ENCODE measurements at places on chromosomes 1 and 21.

DNA sequence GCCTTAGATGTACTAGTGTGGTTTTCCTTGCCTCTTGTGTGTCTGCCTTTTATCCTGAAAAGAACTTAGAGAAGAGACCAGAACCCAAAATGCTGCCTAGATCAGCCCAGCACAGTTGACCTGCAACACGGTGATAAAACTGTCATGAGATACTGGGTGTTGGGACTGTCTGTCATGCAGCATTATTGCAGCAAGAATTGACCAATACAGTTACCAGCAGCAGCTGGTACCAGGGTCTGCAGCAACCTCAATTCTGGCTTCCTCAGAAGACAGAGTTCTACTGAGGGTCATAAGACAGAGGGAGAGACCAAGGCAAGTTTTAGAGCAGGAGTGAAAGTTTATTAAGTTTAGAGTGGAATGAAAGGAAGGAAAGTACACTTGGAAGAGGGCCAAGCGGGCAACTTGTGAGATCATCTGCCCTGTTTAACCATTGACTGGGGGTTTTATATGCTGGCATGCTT, 182.0 kb downstream of the DYRK1A start:
- DNase-seq, result no peak

DNA sequence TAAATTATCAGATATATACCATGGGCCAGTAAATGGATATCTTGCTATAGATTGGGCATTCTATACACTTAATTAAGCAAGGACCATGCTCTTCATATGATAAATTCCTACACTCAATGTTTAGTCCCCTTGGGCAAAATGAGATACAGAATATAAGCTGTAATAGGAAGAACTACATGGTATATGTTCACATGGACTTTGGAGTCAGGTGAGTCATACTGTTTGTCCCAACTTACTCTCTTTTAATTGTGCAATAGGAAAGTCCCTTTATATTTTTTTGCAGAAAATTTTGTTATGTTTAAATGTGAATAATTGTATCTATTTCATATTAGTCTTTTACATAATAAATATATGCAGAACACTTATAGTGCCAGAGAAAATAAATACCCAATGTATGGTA, 820.2 kb upstream of the ADAMTS5 start:
- DNase-seq, result no peak

GRCh38 chr1:201085902-201086735, 26.1 kb downstream of the CACNA1S start:
- DNase-seq, result no peak

DNA sequence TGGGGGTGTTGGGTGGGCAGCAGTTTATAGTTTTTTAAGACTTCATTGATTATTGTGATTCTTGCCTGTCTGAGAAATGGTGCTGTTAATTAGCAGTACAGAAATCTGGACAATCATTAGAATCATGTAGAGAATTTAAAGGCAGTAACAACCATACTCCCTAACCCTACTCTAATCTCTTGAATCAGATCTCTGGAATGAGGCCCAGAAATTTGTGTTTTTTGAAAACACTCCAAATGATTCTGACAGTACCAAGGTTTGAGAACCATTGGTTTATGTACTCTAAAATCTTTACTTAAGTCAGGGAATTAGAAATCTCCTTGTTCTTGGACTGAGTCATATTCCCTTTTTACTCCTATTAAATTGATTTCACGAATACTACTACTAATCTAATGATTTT, 24.0 kb downstream of the FNBP1L start:
- peak; percentile 43 for DNase-seq

GRCh38 chr1:235883261-235883927, 16.7 kb upstream of the LYST start:
- DNase-seq, result peak; percentile 46

GRCh38 chr1:17059391-17060305, 5.8 kb upstream of the SDHB start:
- DNase-seq, result peak; percentile 37

DNA sequence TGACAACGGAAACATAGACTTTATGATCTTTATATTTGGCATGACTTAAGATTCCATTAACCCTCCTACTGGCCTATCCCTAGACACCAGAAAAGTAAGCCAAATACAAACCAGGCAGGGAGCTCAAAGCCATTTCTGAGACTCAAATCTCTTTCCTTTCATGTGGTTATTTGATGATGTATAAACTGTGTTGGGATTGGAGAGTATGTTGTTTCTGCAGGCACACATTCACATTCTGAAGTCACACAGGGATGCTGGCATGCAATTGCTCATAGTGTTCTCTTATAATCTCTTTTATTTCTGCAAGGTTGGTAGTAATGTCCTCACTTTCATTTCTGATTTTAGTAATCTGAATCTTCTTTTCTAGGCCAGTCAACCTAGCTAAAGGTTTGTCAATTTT, 5.8 kb downstream of the ZMYND12 start:
- no peak for DNase-seq

GRCh38 chr1:60103186-60103585, 29.6 kb upstream of the C1orf87 start:
- no peak for DNase-seq

GRCh38 chr1:9153152-9153551, 24.2 kb upstream of the GPR157 start:
- no peak for DNase-seq

- peak; percentile 49 for DNase-seq
Observed at GRCh38 chr1:46197964-46198811, at the start of gene POMGNT1. POMGNT1 (minus strand) TSS chr1:46198434; CDS start chr1:46197821, 613 bp downstream.

DNA sequence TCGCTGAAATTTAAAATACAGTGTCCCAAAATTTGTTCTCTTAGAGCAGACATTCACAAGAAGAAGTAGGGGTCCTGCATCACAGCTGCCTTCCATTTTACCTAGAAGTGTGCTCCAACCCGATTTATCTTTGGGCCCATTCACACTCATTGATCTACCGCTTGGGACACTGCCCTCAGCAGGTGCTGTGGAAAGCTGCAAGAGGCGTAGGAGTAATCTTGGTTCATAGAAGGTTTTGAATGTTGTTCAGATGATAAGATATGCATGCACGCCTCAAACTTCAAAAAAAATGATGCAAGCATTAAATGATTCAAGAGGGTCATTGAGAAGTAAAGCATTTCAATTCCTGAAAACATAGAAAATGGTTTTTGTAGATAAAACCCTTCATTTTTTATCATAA, 18.6 kb upstream of the C1orf105 start:
- DNase-seq, result no peak

DNA sequence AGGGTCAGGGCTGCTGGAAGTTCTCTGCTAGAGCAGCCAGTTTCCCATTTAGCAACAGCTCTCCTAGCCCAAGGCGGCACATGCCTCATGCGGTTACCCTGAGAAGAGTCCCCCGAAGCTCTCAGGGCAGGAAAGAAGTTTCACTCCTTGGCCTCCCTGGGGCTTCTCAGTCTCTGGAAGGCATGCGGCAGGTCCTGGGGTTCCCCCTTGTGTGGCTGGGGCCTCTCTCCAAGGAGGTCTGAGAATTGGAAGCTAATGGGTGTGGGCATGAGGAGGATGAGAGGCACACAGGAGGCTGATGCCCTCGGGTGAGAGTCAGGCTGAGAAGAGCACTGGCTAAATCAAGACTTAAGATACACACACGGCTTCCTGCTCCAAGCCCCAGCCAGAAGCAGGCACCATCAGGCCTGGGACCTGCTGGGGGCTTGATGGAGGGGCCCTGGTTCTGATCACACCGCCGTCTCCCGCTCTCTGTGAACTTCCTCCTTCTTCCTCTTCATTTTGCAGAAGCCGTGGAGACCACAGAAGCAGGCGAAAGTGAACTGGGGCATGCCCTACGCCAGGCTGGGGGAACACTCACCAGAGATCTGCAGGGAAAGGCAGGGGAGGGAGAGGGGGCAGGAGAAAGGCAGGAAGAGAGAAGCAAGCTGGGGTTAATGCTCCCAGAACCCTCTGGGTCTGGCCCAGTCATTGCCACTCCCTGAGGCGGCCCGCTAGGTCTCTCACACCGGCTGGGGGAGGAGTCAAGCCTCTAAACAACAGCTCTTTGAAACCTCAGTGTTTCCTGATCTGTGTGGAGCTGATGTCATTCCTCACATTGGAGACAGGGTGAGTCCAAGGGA, 15.1 kb downstream of the BLACAT1 start:
- peak; percentile 80 for DNase-seq

DNA sequence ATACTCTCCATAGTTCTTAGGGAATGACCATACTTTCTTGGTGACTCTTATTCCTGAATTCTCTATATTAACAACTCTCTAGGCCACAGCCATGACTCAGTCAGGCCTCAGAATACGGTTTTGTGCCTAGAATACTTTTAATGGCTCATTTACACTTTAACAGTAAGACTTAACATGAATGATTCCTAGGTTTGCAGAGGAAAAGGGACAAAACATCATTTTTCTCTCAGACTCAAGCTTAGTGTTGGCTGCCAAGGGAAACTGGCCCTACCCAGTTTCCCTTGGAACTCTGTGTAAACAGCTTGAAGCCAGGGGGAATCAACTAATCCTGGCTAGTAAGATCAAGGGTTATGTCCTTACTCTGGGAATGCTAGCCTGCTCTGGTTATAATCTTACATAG, 164.9 kb upstream of the PKN2 start:
- DNase-seq, result no peak

- no peak for DNase-seq
Observed at GRCh38 chr1:81377406-81377805, 423.3 kb upstream of the ADGRL2 start.

GRCh38 chr1:2928366-2929325, 92.6 kb upstream of the ACTRT2 start:
- no peak for DNase-seq

- no peak for DNase-seq
Observed at GRCh38 chr1:68103884-68104554, 53.6 kb upstream of the DIRAS3 start.

- DNase-seq, result no peak
Observed at GRCh38 chr1:147514233-147514632, 27.1 kb upstream of the BCL9 start.

- DNase-seq, result no peak
Observed at GRCh38 chr1:73176902-73177301, 894.6 kb upstream of the NEGR1 start.

DNA sequence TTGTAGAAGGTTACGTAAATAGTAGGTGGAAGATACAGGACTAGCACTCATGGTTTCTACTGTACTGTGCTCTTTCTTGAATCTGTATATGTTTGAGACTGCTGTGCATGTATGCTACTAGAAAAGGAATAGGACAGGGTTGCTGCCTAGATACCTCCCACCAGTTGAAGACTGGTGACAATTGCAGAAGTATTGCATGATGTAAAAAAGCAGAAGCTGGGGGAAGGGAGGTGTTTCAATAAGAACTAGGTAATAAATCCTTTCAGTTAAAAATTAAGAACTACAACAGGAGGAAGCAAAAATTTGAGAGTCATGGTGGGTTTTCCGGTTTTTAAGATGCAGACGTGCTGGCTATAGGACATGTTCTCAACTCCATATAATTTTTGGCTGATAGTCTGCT, 88.1 kb downstream of the CCDC30 start:
- DNase-seq, result no peak

- DNase-seq, result no peak
Observed at GRCh38 chr1:73205294-73205973, 923.1 kb upstream of the NEGR1 start.

GRCh38 chr1:21783679-21784603, 992 bp upstream of the USP48 start:
- peak; percentile 83 for DNase-seq

Data from NCI-H2029 treated with DMSO at 0.1 percent for 48 hours (cell line).